ENCODE measurements at places on chromosomes 3 and 15.

DNA sequence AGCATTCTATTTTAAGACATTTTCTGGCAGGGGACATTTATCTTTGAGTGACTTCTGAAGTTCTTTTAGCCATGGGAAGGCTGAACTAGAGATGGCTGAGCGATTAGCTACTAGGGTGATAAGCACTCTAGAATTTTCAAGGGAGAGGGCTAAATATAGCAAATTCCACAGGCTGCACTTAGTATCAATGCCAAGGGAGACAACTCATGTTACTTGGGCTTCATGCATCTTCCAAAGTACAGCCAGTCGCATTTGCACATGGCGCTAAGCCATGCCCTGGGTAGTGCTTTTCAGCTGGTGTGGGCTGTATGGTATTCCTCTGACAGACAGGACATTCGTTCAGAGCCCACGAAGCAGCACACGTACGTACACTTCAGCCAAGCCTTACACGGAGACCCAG, 69.6 kb downstream of the RYR3 start:
- DNase-seq = no peak

DNA sequence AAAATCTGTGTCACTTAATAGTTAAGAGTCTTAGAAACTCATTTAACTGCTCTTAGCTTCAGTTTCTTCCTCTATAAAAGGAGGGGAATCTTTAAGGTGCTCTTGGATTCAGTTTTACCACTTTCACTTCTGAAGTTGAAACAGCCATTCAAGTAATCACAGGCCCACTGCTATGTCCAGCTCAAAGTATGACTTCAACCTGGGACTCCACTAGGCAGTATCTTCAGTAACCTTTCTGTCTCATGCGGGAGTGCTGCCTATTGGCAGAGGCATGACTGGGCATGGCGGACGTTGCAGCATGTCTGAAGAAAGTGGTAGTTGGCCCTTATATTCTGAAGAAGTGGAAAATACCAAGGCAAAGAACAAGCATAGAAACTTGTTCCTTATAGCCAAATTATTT, 92.3 kb downstream of the DHX30 start:
- no peak for DNase-seq

- peak; percentile 43 for DNase-seq
Observed at GRCh38 chr15:69573815-69574475, 121.3 kb downstream of the RPLP1 start.

DNA sequence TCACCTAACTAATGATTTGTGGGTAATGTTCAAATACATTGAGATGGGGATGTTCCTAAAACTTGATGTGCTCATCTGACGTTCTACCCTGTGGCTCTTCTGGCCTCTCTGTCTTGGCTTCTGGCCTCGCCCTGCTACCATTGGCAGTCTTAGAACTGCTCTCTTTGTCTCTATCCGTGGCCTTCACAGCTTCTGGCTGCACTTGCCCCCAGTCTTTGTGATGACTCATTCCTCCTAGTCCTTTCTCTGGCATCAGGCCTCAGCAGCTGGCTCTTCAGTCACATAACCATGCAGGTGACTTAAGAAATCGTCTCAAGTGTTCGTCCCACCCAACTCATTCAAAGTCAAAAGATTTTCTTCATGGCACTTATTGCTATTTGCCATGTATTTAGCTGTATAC, 188.1 kb downstream of the BBX start:
- DNase-seq = no peak

- DNase-seq = no peak
Observed at GRCh38 chr3:71600646-71601288, 17.2 kb upstream of the FOXP1 start.

- DNase-seq = no peak
Observed at GRCh38 chr3:98026425-98027084, 8.6 kb downstream of the GABRR3 start.

DNA sequence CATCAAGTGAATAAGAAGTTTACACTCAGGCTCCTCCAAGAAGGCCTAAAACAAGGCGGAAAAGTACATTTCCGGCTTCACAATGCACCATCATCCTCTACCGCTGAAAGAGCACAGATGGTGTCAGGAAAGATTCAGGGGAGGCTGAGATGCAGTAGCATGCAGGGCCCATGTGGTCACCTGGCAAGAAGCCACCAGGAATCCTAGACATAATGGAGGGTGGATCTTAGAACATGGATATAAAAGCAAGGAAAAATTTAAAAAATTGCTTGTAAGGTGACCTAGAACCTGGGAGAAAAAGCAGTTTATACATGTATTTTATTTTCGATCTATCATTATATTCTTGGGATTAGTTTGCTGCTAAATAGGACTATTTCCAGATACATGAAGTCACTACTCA, 21.9 kb upstream of the OTOL1 start:
- DNase-seq = no peak

GRCh38 chr15:65978110-65978509, 108.8 kb downstream of the RAB11A start:
- no peak for DNase-seq

- DNase-seq = no peak
Observed at GRCh38 chr3:43294975-43295374, 8.6 kb downstream of the SNRK start.

DNA sequence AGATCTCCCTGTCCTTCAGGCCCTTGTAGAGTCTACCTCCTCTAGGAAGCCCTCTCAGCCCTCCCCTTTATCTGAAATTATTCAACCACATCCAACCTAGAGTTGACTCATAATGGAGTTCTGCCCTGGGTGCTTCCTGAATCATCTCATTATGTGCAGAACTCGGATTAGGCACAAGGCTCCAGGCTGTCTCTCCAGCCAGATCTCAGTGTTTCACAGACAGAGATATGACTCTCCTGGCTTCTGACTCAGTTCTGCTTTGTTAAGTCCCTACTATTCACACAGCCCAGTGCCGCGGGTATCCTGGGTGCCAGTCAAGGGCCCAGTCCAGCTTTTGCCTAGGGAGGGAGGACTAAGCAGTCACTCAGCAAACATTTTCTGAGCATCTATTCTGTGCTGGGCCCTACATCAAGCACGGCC, 9.3 kb downstream of the STRA6 start:
- no peak for DNase-seq

DNA sequence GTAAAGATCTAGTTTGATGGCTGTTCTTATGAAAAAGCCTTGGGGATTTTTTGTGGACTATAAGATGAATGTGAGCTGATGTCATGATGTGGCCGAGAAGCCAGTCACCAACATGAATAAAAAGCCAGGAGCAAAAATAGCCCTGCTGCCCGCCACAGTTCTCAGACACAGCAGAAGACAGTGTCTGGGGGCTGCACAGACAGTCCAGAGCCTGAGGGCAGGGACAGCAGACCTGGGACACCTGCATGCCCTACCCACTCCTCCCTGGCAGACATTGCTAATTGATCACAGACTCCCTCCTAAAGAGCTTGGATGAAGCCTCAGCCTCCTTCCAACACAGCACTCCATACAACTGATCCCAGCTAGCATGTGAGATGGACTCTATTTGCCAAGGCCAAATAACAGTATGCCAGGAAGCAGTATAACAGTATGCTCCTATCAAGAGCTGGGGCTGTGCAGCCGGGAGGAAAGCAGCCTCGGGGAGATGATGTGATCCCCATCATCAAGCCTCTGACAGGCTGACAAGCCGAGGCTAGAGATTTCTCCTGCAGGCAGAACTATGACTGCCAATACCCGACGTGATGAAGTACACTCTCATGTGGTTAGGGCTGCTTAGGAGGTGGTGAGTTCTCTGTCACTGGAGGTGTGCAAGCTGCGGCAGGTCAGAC, 105.4 kb upstream of the RPL32 start:
- no peak for DNase-seq

DNA sequence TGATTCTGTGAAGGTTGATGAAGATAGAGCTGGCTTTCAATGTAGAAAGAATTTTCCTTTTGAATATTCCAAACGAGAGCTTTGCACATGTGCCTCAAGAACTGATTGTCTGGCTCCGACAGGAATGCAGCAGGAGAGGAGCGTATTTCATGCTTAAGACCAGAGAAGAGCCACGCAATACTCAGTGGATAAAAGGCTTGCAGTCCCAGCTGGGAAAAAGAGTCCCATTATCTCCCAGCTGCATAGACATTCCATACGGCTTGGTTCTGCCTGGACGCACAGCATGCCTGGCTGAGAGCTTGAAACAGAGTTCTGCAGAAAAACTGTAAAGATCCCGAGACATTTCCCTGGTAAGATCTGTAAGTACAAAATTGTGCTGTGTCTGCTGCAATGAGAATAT, at the start of gene CNTN6:
CNTN6 (plus strand) TSS at position 254 of the 400 bp plus-strand sequence. CDS start 54,985 bp downstream, outside the sequence.
- no peak for DNase-seq

- DNase-seq = no peak
Observed at GRCh38 chr15:75090388-75090734, 67.0 kb downstream of the PPCDC start.

All from CD4-positive, alpha-beta T cell treated with Interleukin-17A for 4 hours (primary cell).